Glutamatergic neuron (in vitro differentiated cells): ENCODE measurements at places on chromosomes 3 and 15. TPM values are rescaled to one million over a fixed set of nuclear protein-coding genes. Genes with fewer than 3 reads are reported as not detected.

The MEF2A gene
- total RNA-seq, result 49.5 TPM

The CYP8B1 gene
- total RNA-seq, result not detected

The TUSC7 gene
- not detected for total RNA-seq

The LRRC3B gene
- total RNA-seq, result 1.9 TPM

The SLC22A14 gene
- 0.93 TPM for total RNA-seq

The ACKR2 gene
- total RNA-seq, result 0.64 TPM

DNA sequence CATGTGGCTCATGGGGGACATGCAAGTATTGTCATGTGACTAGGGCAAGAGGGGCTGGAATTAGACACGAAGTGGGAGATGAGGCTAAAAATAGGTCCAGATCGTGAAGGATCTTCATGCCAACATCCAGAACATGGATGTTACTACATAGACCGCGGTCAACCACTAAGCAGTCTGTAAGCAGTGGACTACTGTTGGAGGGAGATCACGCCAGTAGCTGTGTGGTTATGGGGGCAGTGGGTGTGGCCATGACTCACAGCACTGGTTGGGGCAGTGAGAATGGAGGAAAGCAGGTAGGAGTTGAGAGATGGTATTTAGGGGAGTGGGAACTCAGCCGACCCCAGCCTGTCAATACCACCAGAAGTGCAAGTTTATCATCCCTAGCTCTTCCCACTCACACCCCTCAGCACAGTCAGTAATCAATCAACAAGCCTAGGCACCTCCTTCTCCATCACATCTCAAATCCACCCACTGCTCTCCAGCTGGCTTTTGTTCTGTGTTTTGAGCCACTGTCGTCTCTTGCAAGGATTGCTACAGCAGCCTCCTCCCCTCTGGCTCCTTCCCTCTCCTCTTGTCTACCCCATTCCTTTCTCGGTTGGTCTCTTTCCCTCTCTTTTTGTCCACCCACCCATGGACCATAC is 107.2 kb upstream of the ABHD17C start:
- no peak for DNase-seq

GRCh38 chr3:56321383-56321782 is 146.9 kb downstream of the ERC2 start:
- no peak for DNase-seq

GRCh38 chr3:194364652-194365434 is 4.7 kb downstream of the LRRC15 start:
- DNase-seq, result no peak

GRCh38 chr3:15989419-15989818 is 185.1 kb upstream of the GALNT15 start:
- DNase-seq, result no peak

GRCh38 chr3:194872669-194872977 is 186.9 kb downstream of the FAM43A start:
- DNase-seq, result no peak

- no peak for DNase-seq
These were observed 1472.4 kb downstream of the SI start for GRCh38 chr3:163605915-163606314.

DNA sequence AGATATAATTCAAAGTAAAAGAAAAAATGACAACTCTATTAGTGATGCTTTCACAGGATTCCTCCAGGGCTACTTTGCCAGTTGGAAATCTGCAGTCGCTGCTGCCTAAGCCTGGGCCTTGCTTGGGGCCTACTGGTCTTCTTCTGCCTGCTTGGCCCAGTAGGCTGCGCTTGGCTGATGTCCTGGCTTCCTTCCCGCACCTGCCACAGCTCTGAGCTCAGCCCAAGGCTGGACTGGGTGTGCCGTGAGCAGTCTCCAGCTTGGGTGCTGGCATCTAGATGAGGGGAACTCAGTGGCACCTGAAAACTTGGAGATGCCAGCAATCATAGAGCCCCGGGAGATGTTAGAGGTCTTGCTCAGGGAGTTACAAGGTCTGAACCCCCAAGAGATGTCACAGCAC is 108.3 kb downstream of the BCHE start:
- DNase-seq, result no peak

DNA sequence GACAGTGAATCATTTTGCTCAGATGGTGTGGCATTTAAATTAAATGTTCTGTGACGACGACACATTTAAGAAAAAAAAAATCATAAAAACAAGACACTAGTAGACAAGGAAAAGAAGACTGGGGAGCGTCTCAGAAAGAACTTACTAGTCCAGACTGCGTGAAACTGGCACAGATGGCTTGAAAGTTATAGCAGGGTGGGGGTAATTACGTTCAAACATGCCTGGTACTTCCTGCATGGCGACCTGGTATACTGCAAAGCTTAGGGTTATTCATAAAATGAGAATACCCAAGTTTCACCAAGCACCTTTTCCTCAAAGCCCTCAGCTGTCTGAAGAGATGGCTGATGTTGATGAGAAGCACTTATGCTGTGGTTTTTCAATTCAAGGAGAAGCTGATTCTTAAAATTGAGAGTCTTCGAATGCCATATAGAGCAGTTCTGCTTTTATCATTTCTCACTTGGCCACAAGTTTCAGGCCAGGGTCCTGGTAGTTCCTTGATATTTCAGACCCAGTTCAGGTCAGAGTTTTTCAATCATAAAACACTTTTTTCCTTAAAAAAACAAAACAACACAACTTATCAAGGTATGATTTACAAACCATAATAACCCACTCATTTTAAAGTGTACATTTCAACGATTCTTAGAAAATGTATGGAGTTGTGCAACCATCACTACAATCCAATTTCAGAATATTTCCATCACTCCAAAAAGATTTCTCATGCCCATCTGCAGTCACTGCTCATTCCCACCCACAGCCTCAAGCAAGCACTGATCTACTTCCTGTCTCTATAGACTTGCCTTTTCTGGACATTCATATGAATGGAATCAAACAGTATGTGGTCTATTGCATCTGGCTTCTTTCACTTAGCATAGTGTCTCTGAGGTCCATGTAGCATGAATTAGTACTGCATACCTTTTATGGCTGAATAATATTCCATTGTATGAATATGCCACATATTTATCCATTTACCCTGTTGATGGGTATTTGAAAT is 24.7 kb downstream of the PCOLCE2 start:
- no peak for DNase-seq

GRCh38 chr3:141815667-141816066 is 52.5 kb downstream of the GRK7 start:
- DNase-seq, result no peak

DNA sequence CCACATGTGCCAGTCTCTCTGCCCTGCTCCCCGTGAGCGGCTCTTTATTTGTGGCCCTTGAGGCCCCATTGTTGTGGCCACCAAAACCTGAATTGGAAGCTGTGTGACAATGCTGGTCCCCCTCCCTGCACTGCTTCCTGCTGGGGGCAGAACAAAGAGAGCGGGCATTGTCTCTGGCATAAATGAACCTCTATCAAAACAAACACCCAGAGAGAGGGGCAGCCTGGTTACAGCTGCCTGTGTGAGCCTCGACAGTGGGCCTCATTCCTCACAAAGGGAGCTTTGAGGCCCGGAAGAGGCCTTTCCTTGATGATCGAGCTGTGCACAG is 152.9 kb downstream of the IGF1R start:
- no peak for DNase-seq

DNA sequence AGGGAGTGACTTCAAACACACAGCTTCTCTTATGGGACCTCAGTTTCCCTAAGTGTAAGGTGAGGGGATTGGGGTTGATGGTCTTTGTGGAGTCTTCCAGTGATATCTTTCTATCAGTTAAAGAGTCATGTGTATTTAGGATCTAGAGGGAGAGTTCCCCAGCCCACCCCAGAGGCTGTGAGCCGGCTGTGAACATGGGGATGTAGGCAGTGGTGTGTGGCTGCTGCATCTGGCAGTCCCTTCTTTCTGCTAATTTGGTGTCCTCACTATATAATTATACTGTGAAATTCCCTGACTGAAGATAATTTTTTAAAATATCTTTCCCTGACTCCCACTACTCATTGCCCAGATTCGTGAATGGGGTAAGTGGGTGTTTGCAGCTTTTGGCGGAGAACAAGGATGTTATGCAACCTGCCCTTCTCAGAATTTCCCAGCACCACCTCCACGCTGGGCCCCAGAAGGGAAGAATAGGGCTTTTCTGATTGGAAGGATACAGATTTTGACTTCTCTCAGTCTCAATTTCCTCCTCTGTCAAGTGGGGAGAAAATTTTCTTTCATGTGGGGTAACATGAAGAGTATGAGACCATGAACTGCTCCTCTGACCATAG is 79.0 kb upstream of the RASGRF1 start:
- no peak for DNase-seq

DNA sequence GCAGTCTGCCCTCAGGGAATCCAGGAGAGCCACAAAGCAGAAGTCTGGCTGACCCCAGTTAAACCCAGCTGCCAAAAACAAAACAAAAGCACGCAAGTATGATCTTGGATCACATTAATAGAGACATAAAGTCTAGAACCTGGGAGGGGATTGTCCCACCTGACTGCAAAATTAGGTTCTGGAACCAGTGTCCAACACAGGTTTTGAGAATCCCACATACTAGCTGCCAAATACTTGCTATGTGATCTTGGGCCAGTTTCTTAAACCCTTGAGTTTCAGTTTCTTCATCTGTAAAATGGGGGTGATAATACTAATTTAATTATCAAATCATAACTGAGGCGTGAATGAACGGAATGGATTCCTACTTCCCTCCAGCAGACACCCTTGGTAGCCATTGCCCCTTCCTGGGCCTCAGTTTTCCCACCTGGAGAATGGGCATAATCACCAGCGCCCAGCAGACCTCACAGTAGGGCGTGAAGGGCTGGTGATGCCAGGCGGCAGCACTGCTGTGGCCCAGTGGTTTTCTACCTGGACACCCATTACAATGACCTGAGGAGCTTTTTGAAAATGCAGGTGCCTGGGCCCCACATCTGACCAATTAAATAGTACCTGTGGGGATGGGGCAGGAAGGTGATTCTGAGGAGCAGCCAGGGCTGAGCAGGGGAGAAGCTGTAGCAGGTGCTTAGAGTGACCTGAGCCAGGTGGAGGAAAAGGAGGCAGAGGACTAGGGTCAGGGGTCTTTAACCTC is 32.2 kb downstream of the GRIP2 start:
- DNase-seq, result no peak

GRCh38 chr3:58899159-58899952 is 150.5 kb downstream of the CFAP20DC start:
- no peak for DNase-seq

DNA sequence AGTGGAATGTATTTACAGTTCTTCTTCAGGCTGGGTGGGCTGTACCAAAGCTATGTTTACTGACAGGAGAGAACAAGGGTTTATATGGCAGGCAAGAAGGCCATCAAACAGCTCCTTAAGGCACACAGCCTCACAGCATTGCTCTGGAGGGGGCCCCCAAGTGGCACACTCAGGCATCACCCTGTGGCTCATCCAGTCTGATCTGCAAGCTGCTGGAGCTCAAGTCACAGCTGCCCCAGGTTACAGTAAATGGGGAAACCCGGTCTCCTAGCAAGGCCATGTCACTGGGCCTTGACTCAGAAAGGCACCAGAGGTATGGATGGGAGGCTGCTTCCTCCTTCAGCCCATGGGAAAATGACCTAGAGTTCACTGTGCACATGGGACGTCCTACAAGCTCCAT is 67.5 kb downstream of the TFG start:
- DNase-seq, result no peak
